ENCODE measurements at places on chromosomes 3 and 15.

- no peak for DNase-seq
Observed at GRCh38 chr3:175737646-175738572, 878.8 kb downstream of the NAALADL2 start.

- peak; percentile 38 for DNase-seq
Observed at GRCh38 chr15:70742928-70743327, 20.4 kb downstream of the UACA start.

DNA sequence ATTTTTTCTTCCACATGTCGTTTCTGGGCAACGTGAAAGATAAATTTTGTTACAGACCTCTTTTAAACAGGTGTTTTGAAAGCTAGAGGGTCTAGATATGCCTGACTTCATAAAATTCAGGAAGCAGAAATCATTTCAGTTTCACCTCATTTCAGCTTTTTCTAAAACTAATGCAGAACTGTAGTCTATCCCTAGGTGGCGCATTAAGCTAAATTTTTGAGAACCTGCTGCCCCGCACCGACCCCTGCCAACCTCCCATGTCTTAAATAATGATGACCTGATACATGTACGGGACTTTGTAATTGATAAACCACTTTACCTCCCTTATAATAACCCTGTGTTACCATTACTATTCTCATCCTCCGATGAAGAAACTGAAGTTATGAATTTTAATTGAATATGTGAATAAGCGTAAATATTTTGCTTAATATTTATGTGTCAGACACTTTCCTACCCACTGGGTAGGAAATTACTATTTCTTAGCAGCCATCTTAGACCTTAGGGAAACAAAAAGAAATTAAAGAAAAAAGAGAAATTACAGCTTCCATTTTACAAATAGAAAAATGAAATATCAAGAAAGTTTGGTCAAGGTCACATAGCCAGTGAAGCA is 78.7 kb upstream of the GCNT3 start:
- DNase-seq, result no peak

DNA sequence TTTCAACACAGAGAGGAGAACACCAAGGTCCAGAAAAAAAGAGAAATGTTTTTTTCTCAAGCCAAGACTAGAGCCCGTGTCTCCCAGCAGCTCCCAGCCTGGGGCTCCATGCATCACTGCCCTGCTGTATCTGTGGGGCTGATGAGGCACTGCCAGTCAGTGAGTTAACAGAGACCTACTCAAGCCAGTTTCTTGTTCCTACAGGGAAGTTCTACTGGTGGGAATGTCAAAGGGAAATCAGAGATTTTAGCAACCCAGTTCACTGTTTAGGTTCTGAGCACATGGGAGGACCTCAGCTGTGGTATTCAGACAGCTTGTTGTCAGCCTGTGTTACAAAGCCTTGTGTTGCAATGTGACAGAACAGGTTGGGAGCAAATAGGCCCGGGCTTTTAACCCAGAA is 234.3 kb downstream of the TLE3 start:
- DNase-seq, result no peak

- DNase-seq, result no peak
Observed at GRCh38 chr15:31452595-31453557, 126.2 kb downstream of the KLF13 start.

DNA sequence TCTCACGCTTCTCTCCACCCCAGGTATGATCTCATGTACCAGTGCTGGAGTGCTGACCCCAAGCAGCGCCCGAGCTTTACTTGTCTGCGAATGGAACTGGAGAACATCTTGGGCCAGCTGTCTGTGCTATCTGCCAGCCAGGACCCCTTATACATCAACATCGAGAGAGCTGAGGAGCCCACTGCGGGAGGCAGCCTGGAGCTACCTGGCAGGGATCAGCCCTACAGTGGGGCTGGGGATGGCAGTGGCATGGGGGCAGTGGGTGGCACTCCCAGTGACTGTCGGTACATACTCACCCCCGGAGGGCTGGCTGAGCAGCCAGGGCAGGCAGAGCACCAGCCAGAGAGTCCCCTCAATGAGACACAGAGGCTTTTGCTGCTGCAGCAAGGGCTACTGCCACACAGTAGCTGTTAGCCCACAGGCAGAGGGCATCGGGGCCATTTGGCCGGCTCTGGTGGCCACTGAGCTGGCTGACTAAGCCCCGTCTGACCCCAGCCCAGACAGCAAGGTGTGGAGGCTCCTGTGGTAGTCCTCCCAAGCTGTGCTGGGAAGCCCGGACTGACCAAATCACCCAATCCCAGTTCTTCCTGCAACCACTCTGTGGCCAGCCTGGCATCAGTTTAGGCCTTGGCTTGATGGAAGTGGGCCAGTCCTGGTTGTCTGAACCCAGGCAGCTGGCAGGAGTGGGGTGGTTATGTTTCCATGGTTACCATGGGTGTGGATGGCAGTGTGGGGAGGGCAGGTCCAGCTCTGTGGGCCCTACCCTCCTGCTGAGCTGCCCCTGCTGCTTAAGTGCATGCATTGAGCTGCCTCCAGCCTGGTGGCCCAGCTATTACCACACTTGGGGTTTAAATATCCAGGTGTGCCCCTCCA is 19.1 kb downstream of the TYRO3 start:
- peak; percentile 66 for DNase-seq

DNA sequence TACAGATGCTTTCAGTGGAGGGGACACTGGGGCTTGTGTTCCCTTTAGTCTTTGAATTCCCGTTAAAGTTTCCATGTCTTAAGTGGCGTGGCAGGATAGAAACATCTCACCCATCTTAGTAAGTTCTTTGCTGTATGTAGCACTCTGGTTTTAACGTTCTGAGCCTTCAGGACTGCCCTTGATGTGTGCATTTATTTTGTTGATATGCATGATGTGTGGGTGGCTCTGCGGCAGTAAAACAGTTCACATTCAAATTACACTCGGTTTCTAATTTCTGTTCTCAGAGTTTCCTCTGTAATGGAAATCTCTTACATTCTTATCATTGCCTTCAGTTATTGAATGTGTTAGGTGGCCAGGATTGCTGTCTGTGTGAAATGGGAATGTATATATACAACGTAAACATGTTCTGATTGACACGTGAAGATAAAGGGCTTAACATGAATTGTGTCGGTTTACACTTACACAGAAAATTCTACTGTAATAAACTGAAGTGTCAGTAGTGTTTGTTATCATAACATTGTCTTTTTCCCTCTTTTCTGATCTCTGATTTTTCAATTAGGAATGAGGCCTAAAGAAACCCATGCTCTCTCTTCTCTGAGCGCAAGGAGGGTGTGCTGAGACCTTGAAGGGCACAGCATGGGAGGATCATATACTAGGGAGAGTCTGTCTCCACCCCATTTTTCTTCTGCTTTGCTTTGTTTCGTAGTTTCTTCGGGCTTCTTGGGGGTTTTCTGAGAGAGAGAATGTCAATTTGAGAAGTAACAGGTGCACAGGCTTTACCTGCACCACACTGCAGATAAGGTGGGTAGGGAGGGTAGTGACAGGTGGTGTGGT is 51.5 kb downstream of the IGF1R start:
- no peak for DNase-seq

- DNase-seq, result no peak
Observed at GRCh38 chr3:114375608-114376421, 82.0 kb downstream of the TIGIT start.

GRCh38 chr3:5187920-5188418 is 462 bp downstream of the EDEM1 start:
- DNase-seq, result peak; percentile 51

DNA sequence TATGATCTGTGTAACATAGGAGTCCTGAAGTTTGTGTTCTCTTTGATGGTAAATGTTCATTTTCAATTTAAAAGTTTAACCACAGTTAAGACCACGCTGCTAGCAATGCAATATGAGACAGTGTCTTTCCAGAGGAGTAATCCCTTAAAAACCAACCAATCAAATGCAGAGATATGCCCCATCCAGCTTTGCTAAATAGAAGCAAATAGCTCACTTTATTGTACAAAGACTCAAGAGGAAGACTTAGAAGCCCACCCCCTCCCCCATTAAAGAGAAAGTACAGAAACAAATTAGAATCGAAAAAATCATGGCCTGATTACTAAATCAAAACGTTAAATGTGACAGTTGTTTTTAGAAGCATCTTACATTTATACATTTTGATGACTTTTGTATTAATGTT is 2.1 kb upstream of the ANP32A start:
- DNase-seq, result no peak

DNA sequence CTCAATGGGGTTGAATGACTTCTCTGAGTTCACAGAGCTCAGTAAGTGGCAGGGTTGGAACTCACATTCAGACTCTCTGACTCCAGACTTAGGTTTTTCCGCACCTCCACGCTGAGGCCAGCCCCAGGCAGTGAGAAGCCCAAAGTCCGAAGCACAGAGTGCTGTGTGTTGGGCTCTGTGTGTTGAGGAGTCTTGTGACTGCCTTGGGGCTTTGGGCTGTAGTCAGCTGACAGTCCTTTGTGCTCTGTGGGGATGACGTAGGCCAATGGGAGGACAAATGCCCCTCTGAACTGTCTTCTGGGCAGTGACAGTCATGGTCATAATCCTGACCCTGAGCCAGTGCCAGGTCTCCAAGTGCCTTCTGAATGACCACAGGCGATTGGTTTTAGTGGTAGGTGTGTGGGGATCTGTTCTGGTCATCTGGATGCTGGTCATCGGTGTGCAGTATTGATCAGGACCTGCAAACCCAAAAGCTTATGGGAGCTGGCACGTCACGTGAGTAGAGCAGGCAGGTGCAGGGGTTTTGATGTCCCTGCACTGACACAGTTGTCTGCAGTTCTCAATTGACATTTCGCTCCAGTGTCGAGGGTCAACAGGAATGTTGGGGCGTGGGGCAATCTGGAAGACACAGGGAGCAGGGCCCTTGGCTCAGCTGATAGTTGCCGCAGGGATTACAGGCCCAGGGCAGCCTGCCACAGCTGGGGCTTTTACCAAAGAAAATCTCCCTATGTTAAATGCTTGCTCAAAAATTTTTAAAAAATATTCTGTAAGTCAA is 45.3 kb downstream of the CAPN3 start:
- no peak for DNase-seq

DNA sequence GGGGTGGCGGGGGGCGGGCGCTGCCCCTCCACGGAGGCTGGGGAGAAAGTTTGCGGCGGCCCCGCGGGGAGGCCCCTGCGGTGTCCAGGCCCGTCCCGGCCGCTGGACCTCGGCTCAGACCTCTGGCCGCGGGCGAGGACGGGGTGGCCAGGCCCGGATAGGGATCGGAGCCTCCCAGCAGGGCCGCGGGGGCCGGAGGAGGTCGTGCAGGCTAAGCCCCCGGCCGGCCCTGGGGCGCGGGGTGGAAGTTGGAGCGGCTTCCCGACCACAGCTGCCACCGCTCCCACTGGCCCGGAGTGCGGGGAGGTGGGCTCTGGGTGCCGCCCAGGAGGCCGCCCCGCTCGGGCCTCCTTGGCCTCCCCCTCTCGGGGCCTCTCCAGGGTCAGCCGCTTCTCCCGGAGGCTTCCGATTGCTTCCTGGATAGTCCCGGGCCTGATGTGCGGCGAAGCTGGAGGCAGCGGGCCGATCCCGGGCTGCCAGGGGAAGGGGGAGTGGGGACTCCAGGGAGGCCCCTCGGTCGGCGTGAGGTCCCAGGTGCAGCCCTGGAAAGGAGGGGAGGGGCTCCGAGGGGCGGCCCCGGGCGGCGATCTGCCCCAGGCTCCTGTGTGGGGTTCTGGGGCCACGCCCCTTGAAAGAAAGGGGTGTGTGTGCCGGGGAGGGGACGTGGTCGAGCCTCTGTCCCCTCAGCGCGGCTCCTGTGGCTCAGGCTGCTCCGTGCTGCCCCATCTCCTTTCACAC is 907 bp downstream of the PLXNA1 start:
- peak; percentile 62 for DNase-seq
